Activated CD4-positive, alpha-beta T cell treated with anti-CD3 and anti-CD28 coated beads, Interleukin-2, amount 50 U/mL, for 48 hours (primary cell): ENCODE measurements at places on chromosomes 4 and X.
A peak's percentile ranks its signal among the peaks of the same experiment; 100 is the strongest.

DNA sequence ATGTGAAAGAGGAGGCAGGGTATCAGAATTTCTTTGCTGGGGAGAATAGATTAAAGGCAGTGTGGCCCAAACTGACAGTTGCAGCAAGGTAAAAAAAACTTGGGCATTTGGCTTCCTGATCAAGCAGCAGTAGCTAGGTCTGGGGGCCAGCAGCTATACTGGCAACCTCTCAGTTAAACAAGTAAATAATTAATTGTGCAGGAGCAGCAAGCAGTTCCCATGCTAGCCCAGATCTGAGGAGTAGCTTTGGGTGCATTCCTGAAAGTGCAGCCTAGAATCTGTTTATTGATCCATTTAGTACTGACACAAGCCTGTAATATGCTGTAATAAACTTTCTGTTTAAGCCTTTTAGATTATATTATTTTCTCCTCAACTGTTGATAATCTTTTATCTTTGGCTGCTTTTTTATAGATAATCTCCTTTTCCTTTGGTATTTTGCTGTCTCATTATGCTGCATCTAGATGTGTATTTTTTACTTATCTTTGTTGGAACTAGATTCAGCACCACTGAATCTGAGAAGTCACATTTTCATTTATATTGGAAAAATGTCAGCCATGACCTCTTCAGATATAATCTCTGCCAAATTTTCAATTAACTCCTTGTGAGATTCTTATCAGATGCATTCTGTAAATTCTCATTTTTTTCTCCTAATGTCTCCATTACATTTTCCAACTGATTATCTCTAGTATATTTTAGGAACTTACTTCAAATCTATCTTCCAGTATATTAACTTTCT, 276.3 kb downstream of the STPG2 start:
- DNase-seq: no peak

- DNase-seq: no peak
These were observed 4.0 kb downstream of the WFS1 start for GRCh38 chr4:6273661-6273990.

GRCh38 chrX:131279197-131279596, 9.9 kb downstream of the IGSF1 start:
- no peak for DNase-seq

GRCh38 chr4:26140150-26140898, 180.5 kb upstream of the RBPJ start:
- no peak for DNase-seq

DNA sequence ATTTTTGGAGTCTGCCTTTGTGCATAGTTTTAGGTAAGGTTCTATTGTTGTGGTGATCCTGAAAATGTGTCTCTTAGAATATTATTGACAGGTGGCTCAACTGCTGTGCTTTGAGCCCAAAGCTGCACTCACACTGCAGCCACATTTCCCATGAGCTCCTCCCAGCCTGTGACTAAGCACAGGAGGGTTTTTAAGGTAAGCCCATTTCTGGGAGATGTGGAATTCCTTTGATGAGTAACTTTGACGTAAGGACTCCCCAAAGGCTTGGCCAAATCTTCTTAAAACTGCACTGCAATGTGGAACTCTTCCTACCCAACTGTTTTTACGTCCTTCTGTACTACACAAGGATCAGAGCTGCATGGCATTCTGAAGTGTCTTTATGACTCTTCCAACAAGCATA, 20.0 kb upstream of the TMPRSS11A start:
- no peak for DNase-seq

- DNase-seq: no peak
These were observed 655.8 kb downstream of the ZNF674 start for GRCh38 chrX:45889471-45889870.

GRCh38 chr4:1656132-1656531, 28.0 kb downstream of the FAM53A start:
- DNase-seq: no peak

- DNase-seq: peak; percentile 30
These were observed 38.9 kb downstream of the STARD8 start for GRCh38 chrX:68686097-68686977.

DNA sequence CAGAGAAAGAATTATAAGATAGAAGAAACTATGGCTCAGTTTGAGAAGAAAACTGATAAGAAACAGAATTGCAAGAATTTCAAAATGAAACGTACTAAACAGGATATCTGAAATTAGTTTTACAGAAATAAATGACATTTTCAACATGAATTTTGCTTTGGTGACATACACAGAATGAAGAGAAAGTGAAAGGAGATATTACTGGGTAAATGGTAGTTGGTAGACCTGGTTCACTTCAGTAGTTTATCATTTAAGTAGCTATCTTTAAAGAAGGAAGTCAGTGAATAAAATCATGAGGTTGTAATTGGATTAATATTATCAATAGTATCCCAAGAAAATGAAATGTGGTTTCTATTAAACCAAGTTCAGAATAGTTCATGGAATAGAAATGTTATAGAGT, 395.5 kb upstream of the SMIM31 start:
- DNase-seq: no peak

GRCh38 chr4:180150818-180151217, 2092.4 kb upstream of the TENM3 start:
- DNase-seq: no peak

GRCh38 chr4:8778291-8778690, 93.3 kb downstream of the HMX1 start:
- no peak for DNase-seq

- DNase-seq: no peak
These were observed 749.5 kb upstream of the PCDH7 start for GRCh38 chr4:29970626-29971025.

GRCh38 chrX:70664726-70665125, 220.1 kb downstream of the DLG3 start:
- no peak for DNase-seq

DNA sequence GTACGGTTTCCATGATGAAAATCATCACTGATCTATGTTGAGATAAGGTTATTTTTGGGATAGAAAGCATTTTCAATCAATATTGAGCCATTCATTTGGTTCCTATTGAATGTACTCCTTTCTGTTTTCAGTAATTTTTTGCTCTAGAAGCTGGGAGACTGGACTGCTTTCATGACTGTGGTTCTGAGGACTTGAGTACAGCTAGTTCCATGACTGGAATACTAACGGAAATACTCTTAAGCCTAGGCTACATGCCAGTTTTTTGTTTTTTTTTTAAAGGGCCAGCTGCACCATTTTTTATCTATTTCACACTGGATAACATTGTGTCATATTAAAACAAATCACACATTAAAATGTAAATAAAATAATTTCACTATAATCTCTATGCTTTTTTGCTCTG, 16.7 kb downstream of the PRR32 start:
- no peak for DNase-seq

DNA sequence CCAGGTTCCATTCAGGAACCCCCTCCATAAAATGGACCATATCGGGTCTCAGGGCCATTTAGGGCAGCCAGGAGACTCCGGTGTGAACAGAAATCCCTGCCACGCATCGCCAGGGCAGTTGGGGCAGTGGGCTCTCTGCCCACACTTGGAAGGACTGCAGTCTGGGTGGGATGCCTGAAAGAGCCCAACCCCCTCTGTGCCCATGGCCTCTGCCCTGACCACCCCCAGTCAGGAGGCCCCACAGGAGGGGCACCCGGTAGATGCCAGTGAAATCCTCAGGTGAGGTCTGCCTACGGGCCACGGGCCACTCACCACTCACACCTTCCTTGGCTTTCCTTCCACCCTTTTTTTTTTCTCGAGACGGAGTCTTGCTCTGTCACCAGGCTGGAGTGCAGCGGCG, 4.8 kb downstream of the PRAF2 start:
- no peak for DNase-seq

DNA sequence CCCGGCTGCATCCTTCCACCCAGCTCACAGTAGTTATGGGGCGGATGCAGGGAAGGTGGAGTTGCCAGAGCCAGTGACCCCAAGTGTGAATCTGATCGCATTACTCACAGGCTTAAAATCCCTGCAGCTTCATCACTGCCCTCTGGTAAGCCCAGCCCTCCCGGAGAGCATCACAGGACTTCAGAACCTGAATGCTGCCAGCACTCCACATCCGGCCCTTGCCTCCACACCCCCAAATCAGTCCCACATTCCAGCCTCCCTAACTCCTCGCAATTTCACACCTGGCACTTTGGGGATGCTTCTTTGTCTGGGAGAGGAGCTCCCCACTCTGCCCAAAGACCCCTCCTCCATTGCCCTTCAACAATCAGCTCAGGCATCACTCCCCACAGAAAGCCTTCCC, 15.6 kb downstream of the RASL11B start:
- no peak for DNase-seq

- no peak for DNase-seq
These were observed 52.9 kb downstream of the TMEM150C start for GRCh38 chr4:82508806-82509428.

DNA sequence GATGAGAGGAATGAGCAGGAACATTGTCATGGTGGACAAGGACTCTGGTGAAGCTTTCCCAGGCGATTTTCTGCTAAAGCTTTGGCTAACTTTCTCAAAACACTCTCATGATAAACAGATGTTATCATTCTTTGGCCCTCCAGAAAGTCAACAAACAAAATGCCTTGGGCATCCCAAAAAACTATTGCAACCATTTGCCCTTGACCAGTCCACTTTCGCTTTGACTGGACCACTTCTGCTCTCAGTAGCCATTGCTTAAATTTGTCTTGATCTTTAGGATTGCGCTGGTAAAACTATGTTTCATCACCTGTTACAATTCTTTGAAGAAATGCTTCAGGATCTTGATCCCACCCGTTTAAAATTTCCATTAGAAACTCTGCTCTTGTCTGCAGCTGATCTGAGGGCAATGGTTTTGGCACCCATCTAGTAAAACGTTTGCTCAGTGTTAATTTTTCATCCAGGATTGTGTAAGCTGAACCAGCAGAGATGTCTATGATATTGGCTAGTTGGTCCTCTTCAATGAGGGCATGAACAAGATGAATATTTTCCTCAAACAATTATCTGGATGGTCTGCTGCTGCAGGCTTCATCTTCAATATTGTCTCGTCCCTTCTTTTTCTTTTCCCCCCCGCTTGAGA, 14.8 kb downstream of the TBC1D1 start:
- DNase-seq: no peak

GRCh38 chr4:17284323-17285175, 227.3 kb downstream of the QDPR start:
- DNase-seq: no peak

DNA sequence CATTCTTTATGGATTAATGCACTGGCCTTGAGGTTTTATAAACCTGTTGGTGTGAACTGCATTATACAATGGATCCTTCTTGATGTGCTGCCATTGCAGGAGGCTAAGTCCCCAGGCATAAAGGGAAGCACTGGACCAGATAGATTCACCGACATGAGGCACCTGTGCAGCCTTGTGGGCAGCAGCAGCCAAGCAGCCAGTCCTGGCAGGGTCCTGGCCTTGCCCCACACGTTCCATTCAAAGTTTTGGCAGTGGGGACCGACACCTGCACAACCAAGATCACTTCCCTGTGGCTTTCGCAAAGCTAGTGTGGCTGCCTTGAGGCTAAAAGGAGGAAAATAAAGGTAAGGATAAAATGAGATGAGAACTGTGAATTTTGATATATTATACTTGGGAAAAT, 53.1 kb downstream of the TMEM156 start:
- DNase-seq: no peak

DNA sequence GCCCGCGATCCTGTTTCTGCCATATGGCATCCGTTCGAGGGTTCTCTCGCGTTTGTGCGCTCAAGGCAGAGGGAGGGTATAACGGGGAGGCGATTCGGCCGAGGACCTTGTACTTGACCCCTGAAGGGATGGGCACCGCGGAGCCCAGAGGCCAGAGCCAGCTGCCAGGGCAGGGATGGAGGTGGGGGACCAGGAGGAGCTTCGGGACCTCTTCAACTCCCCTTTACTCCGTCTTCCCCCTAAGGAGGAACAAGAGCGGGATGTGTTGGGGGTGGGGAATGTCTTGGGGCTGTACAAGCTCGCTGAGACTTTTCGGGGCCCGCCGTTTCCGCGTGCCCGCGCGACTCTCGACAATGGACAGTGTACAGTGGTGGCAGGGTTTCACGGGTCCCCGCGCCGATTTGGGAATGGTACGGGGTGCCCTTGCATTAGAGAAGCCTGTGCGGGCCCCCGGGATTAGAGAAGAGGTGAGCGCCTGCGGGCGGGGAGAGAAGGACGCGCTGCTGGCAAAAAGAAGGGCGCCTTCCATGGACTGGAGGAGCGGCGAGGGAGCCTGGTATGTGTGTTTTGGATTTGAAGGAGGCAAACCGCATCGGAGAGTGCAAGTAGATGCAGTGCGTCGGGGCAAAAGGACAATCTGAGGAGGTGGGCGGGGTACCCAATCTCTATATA, 760 bp downstream of the UGT8 start:
- DNase-seq: peak; percentile 6

DNA sequence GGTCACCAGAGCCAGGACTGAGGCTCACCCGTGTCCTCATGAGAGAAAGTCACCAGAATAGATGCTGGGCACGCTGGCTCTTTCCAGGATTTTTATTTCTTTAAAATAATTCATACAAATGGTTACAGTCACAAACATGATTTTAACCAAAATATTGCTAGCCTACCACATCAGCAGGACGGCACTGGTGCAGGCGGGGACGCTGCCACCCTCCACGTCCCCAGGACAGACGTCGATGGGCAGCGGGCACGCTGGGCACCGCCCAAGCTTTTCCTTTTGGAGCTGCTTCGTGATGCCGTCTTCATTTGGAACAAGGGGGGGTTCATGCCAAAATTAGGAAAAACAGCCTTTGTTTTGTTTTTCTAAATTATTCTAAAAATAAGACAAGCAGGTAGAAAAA, 37.6 kb downstream of the CTBP1 start:
- no peak for DNase-seq

DNA sequence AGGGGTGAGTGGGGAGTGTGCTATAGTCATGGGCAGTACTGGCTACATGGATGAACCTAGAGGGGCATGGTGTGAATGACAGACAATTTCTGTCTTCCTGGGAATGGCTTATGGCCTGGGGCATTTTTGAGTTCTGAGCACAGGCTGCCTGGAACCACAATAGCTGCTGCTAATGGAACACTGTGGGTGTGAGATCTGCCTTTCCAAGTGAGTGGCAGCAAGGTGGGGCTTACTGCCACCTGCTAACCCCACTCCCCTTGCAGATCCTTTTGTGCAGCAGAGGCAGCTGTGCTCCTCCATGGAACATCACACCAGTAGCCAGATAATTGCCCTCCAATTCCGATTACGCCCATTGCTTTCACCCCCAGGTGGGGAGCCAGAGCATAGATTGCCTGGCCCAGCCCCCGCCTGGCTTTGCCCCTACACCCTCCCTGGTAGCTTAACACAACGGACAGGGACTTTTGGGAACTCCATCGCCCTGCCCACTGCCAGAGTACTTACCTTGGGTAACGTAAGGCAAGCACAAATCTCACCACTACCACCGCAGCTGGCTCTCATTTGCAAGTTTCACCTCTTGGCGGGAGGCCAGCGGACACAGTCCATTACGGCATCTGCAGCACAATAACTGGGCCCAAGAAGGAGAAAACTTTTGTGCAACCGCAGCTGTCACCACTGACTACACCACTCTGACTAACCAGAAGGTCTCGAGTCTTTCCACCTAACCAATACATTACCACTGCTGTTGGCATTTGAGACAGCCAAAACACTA, 421.2 kb upstream of the NWD2 start:
- no peak for DNase-seq
